HT-29 (cell line): ENCODE measurements at places on chromosomes 3 and 15. TPM values are rescaled to one million over a fixed set of nuclear protein-coding genes. Genes with fewer than 3 reads are reported as not detected.

The PLSCR2 gene
- not detected in 2 replicates for total RNA-seq

DNA sequence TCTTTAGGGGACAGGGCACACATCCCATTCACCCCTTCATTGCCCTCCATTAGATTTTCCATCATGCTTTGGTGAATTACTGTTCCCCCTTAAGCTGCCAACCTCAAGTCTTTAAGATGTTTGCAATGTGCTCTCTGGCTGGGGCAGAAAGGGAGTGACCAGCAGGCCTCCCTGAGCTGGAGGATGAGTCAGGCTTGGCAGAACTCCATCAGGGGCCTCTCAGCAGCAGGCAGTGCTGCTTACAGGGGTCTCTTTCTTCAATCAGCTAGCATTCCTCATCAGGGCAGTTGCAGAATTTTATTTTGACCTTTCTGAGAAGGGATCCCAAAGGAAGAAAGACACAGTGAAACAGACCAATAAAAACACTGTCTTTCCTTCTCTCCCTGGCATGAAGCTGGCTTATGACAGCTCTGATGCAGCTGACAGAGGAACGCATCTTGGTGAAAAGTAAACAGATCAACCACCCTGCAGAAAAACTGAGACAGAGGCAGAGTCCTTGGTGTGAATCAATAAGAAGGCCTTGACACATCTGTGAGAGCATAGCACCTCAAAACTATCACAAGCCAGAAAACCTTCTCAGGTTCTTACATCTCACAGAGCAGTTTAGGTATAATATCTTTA lies 88.7 kb upstream of the MRPL3 start:
- no peak for DNase-seq

The KNG1 gene
- not detected in 2 replicates for total RNA-seq

- DNase-seq: no peak
Measured at GRCh38 chr15:68679161-68679560, 100.4 kb downstream of the CORO2B start.

- DNase-seq: no peak
Measured at GRCh38 chr3:70646635-70647034, 334.2 kb upstream of the MDFIC2 start.

GRCh38 chr15:98671060-98672008 lies 23.0 kb downstream of the IGF1R start:
- no peak for DNase-seq

The GOLGA6L10 gene
- 0.16 TPM in 1 of 2 replicates, not detected in the other for total RNA-seq

GRCh38 chr3:124078953-124079911 lies 87.3 kb upstream of the ROPN1 start:
- peak; percentile 77 for DNase-seq

The FILIP1L gene
- total RNA-seq: 1.2 and 1.8 TPM in 2 replicates

The CLSTN2 gene
- total RNA-seq: not detected in 2 replicates

GRCh38 chr3:131386429-131387165 lies 5.0 kb downstream of the NUDT16 start:
- peak; percentile 20 for DNase-seq

The SLC30A4 gene
- total RNA-seq: 0.03 and 0.10 TPM in 2 replicates

GRCh38 chr3:188421151-188421821 lies 267.3 kb downstream of the LPP start:
- no peak for DNase-seq

The TGM5 gene
- not detected in 2 replicates for total RNA-seq

- DNase-seq: peak; percentile 59
Measured at GRCh38 chr3:47416041-47416440, 35.2 kb downstream of the PTPN23 start.

GRCh38 chr3:108565506-108565905 lies 23.7 kb downstream of the CIP2A start:
- no peak for DNase-seq

DNA sequence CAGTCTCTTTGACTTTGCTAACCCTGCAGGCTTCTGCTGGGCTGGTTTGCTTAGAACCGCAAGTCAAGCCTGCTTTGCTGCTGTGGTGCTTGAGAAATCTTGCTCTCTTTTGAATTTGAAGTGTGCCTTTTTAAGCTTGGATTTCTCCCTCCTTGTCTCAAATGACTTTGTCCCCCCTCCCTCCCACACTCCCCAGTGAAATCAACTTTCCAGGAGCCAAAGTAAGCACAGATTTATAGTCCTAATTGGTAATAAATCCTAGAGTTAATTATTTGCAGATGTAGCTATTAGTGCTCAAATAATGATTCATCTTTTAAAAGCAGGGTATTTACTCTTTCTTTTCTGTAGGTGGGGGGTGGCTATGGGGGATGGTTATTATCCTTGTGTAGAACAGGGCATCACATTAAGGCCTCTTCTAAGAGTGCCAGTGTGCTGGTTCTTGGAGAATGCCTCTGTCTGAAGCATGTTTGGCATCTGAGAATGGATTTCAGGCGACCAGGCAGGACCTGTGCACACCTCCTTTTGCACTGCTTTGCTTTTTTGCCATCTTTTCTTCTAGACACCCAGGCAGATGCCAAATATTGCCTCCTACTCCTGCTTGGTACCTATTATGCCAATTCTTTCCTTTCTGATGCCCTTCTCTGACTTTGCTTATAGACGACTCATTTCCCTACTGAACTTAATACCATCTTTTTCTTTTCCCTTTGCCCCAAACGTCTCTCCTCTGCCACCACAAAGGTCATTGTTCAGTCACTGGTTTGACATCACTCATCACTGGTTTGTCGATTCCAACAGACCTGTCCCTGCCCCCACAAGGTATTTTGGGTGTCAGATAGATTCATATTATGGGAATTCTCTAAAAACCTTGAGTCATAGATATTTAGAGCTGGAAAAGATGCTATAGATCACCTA lies 50.7 kb downstream of the CLDN11 start:
- DNase-seq: peak; percentile 68

- no peak for DNase-seq
Measured at GRCh38 chr15:42119446-42119760, 25.0 kb upstream of the PLA2G4D start.
